ENCODE measurements at places on chromosomes 16 and 17.

- DNase-seq = no peak
Measured at GRCh38 chr16:10961231-10961630, 16.9 kb downstream of the CLEC16A start.

DNA sequence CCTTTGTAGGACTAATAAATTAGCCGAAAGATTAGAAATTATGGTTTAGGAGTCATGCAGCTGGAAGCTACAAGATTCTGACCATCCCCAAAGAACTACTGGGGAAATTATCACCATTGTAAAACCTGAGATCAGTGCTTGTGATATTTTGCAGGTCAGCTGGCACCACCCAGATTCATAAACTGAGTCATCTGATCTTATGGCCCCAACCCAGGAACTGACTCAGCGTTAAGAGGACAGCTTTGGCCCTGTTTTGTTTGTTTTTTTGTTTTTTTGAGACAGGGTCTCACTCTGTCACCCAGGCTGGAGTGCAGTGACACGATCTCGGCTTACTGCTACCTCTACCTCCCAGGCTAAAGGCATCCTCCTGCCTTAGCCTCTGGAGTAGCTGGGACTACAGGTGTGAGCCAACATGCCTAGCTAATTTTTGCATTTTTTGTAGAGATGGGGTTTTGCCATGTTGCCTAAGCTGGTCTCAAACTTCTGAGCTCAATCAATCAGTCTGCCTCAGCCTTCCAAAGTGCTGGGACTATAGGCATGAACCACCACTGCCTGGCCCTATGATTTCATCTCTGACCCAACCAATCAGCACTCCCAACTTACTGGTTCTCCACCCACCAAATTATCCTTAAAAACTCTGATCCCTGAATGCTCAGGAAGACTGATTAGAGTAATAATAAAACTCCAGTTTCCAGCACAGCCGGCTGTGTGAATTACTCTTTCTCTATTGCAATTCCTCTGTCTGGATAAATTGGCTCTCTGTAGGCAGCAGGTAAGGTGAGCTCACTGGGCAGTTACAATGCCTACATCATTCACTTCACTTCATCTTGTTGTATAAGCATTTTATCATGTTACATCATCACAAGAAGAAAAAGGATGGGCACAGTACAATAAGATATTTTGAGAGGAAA, 79.4 kb upstream of the KSR1 start:
- no peak for DNase-seq

GRCh38 chr17:20315821-20316220, 151.5 kb downstream of the LGALS9B start:
- DNase-seq = no peak

DNA sequence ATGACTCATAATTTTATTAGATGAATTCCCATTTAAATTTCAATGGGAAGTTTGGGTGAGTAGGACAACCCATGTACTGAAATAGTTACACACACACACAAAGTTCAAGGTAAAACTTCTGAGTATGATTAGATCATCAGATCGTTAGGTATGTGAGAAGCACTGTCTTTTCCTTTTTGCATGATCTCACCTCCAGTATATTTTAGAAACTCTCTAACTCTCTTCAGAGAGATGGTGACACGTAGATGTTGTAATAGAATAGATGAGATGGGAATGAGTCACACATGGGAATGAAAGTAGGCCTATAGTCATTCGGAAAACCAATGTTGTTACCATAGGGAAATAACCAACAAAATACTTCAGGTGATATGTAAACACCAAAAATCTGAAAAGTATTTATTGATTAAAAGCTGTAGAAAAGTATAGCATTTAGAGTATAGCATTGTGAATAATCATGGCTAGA, 22.2 kb downstream of the KRT23 start:
- DNase-seq = no peak
